Peyer's patch (tissue), 4 donors: ENCODE measurements at places on chromosomes 13 and 19. TPM values are rescaled to one million over a fixed set of nuclear protein-coding genes. Genes with fewer than 3 reads are reported as not detected.

- DNase-seq, result no peak
Observed at GRCh38 chr13:86510792-86511191, 711.6 kb upstream of the SLITRK6 start.

The ASF1B gene
- 5.7 TPM for total RNA-seq

GRCh38 chr19:3120611-3121276, 15.1 kb upstream of the GNA15 start:
- DNase-seq, result no peak

DNA sequence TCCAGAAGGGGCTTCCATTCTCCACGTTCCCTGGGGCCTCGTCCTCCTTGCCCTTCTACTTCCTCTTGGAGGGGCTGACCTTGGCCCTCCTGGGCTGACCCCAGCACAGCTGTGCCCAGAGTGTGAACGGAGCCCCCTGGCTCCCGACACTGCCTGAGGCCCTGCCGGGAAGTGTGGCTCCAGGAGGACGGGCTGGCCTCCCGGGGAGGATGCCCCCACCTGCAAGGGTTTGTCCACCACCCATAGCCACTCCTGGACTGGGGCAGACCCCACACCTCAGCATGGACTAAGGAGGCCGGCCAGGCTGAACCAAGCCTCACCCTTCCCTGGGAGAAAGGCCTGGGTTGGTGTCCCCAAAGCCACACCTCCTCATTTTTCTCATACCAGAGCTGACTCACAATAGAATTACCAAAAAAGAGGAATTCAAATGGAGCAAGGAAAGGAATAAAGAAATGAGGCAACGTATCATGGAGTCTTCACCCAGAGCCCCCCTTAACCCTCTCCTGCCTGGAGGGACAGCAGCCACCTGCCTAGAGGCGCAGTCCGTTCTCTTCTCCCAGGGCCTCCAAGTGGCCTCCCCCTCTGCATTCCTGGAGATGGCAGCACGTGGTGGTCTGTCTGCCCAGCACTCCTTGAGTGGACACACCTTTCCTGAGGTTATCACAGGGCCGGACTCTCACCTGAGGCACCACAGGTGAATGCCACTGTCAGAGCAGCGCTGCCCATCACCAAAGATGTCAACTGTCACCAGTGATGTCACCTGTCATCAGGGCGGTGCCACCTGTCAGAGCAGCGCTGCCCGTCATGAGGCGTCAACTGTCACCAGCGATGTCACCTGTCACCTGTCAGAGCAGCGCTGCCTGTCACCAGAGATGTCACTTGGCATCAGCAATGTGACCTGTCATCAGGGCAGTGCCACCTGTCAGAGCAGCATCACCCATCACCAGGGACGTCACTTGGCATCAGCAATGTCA, 3.1 kb upstream of the C13orf46 start:
- no peak for DNase-seq

DNA sequence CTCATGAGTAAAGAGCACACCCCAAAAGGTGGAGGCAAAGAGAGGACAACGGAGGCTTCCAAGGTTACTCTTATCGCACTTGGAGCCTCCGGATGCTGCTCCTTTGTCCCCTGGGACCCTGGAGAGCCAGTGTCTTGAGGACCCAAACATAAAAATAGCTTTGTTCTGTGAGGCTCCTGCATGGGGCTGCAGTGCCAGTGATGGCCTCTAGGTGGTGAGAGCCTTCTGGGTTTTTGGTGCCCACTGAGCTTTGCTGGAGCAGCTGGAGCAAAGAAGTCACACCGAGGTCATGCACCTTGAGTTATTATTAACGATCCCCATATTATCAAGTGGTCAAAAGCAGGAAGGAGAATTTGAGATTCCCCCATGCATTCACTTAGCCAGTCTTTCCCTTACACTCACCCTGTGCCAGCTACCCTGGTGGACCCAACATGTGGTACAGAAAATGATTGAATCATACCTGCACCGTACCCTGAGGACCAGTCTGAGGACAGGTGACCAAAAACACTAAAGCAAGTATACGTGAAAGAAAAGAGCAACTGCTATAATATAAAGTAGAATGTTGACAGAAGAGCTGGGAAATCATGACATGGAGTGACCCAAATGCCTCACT, 41.5 kb downstream of the ZNF682 start:
- DNase-seq, result peak; percentile 48

GRCh38 chr19:11131471-11131870, 24.1 kb downstream of the SPC24 start:
- DNase-seq, result no peak

The FREM2 gene
- 0.13 TPM for total RNA-seq

DNA sequence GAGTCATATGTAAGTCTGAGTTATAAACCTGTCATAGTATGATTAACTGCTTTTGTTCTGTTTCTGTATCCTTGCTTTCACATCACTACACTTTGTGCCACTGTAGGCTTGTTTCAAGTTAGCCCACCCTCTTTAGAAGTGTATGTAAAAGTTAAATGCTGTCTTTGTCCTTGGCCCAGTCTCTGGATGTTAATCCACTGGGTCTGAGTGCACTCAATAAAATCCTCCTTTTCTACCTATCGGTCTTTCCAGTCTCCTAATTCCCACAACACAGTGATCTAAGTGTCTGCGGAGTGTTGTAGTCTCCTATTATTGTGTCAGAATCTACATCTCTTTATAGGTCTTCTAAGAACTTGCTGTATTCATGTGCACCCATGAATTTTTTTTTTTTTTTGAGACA, 14.1 kb downstream of the ZNF429 start:
- DNase-seq, result no peak

DNA sequence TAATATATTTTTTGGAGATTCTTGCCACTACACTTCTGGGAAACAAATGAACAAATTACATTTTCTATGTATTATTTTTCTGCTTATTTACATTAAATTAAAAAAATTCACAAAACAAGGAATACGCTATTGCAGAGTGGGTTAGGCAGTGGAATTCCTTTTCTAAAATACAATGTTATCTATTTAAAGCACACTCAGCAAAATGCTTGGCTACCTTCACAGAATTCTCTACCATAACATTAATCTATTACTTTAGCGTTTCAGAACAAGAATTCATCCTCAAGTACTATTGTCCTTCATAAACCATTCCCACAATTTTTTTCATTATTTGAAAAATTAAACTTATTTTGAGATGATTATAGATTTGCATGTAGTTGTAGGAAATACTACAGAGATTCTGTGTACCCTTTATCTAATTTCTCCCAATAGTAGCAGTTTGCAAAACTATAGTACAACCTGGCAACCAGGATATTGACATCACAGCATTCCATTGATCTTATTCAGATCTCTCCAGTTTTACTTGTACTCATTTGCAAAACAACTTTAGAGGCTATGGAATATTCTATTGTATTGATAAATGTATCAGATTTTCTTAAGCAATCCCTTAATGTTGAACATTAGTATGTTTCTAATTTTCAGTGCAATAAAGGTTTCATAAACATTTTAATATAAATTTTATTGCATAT, 120.9 kb downstream of the DLEU7 start:
- no peak for DNase-seq

- no peak for DNase-seq
Observed at GRCh38 chr19:12665281-12665573, 1.3 kb downstream of the MAN2B1 start.
